Calu3 (cell line): ENCODE measurements at places on chromosomes 4 and X.

- H3K27ac ChIP-seq: no peak overlapping the region
- H3K4me1 ChIP-seq: no peaks in the 10 kb centered on the region
- no peak overlapping the region for H3K4me3 ChIP-seq
- H3K27me3 ChIP-seq: no peaks in the 10 kb centered on the region
- no peak for DNase-seq
Measured at GRCh38 chrX:101430457-101431078, 22.5 kb downstream of the HNRNPH2 start.

DNA sequence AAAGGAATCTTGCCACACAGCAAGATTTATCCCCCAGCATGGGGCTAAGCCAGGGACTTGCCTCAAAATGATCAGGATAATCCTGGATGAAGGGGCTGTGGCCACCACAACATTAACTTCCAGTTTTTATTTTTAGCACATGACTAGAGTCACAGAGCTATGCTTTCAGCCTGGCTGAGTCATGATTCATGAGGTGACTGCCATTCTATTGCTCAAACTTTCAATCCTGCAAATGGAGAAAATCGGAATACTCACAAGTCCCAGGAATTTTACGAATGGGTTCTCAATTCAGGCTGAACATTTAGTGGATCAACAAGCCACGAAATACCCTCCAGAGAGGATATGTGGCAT is 70.7 kb upstream of the HPGD start:
- no peaks in the 10 kb centered on the region for H3K4me1 ChIP-seq
- no peak overlapping the region for H3K27ac ChIP-seq
- no peaks in the 10 kb centered on the region for H3K27me3 ChIP-seq
- no peaks in the 10 kb centered on the region for H3K36me3 ChIP-seq
- no peak for DNase-seq

DNA sequence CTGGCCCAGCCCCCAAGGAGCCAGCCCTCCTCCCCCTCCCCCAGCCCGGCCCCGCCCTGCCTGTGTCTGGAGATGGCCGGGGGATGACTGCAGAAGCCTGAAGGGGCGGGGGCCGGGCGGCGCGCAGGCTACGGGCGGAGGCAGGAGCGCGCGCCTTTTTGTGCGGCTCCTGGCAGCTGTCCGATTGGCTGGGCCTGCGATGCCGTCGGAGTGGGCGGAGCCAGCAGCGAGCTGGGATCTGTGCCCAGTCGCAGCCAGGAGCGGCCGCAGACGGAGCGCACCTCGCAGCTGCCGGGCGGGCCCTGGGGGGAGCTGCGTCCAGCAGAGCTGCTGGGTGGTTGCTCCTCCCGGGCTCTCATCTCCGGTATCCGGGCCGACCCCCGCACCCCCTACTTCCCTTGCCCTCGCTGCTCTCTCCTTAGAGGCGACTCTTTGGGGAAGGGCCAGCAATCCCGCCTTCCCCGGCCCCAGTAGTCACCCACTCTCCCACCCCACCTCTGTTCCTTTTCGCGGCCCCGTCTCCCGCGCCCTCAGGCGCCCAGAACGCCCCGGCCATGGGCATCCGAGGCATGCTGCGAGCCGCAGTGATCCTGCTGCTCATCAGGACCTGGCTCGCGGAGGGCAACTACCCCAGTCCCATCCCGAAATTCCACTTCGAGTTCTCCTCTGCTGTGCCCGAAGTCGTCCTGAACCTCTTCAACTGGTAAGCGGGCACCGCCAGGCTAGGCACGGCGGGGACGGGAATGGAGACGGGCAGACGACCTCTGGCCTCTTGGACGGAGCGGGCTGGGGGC is at the start of gene GABRQ:
TSS of gene GABRQ (plus strand) at position 247 of the 794 bp plus-strand sequence. CDS start at position 555, 308 bp downstream.
- H3K27ac ChIP-seq: no peak within 1 kb of the TSS
- peaks cover 4% of the 10 kb centered on the region for H3K36me3 ChIP-seq

DNA sequence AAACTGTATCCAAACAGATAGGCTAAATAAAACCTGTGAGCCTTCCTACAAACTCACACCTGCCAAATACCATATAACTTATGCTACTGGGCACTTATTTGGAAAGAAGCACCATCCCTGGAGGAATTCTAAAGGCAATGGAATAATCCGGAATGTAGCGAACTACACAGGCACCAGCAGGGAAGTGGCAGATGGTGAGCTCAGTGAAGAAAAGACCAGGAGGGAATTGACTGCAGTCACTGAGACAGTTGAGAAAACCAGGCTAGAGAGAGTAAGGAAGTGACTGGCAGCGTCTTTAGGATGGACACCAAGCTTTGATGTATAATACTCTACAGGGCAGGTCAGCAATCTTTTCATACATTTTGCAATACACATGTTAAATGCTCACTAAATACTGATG is 16.3 kb downstream of the NDNF start:
- DNase-seq: no peak
- H3K4me1 ChIP-seq: no peaks in the 10 kb centered on the region
- H3K27me3 ChIP-seq: no peaks in the 10 kb centered on the region
- H3K27ac ChIP-seq: no peak overlapping the region

DNA sequence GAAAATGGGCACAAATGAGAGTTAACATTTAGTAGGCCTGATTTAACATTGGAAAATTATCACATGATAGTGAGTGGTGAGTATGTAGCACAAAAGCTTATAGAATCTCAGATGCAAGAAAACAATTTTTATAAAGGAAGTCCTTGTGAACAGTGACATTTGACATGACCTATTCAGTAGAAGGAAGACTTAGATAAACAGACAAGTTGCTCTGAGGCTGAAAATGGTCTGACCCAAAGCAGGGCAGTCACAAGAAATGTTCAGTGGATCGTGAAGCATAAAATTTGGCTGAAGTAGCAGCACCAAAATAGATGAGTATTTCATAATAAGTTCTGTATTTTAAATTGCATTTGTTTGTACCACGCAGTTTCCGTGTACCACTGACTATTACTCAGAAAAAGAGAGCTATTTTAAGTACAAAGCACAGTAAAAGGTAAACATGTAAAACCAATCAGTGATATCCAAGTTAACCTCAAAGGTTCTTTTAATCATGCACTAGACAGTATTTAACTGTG is 605.7 kb upstream of the PABPC4L start:
- no peaks in the 10 kb centered on the region for H3K27me3 ChIP-seq
- H3K4me3 ChIP-seq: no peak overlapping the region
- H3K27ac ChIP-seq: no peak overlapping the region
- H3K36me3 ChIP-seq: no peaks in the 10 kb centered on the region
